ENCODE measurements at places on chromosomes 6 and 20.

DNA sequence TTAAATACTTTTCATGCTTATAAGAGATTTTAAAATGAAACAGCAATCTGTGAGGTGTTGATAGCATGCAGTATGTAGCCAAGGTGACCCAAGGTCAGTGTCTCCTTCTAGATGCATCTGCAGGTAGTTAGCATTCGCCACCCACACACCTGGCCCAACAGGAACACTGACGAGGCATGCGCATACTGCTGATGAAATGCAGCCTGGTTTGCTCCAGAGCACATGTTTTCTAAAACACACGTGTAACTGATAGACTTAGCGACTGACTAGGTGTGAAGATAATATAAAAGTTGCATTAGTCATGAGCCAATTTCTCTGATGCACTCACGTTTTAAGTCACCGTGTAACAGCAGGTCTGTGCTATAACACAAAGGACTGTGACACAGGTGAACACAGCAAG, 77.1 kb upstream of the RPS6KA2 start:
- DNase-seq = no peak

DNA sequence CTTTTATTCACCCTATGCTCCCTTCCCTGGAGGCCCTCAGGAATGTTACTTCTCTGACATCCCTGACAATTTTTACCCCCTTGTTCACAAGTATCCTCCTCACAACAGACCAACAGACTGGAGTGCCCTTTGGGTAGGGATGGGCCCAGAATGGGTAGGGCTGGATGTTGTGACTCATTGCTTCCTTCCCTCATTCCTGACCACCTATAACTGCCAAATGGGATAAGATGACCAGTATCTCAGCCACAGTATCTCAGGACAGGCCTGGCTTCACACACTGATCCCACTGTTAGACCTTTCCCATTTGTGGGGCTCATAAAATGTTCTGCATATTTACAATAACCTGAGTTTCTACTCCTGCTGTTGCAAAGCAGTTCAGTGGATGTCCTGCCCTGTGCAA, 223.0 kb upstream of the LRFN2 start:
- no peak for DNase-seq

- DNase-seq = no peak
These were observed 223.5 kb downstream of the PACRG start for GRCh38 chr6:162951164-162951743.

DNA sequence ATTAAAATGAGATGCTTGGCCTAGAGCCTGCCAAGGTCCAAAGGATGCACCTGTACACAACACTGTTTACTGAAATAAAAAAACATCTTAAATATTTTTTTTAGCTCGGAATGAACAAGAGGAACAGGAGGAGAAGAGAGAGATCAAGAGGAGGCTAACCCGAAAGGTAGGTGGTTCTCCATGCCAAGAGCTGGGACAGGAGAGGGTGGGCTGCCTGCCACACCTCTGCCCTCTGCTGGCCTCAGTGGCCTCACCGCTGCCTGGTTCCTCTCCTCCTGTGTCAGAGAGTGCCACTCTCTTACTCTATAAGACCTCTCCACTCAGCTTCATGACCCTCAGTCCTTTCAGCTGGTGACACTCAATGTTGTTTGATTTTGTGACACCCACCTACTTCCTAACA, 50.2 kb downstream of the TBC1D7 start:
- DNase-seq = no peak

- no peak for DNase-seq
These were observed 65.8 kb downstream of the MAP3K4 start for GRCh38 chr6:161057103-161058091.

- DNase-seq = no peak
These were observed 14.5 kb upstream of the TMEM170B start for GRCh38 chr6:11522812-11523605.

DNA sequence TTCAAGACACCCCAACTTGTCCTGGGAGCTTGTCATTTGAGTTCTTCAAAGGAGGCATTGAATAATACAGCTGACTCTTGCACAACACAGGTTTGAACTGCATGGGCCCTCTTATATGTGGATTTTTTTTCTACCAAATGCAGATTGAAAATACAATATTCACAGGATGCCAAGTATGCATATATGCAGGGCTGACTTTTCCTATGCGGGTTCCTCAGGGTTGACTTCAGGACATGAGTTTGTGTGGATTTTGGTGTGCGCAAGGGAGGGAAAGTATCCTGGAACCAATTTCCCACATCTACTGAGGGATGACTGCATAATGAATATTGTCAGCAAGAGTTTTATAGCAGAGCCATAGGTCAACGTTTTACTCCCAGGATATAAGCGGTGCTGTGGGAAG, 70.0 kb upstream of the RALY start:
- no peak for DNase-seq
